ENCODE measurements at places on chromosomes 7 and 10.

DNA sequence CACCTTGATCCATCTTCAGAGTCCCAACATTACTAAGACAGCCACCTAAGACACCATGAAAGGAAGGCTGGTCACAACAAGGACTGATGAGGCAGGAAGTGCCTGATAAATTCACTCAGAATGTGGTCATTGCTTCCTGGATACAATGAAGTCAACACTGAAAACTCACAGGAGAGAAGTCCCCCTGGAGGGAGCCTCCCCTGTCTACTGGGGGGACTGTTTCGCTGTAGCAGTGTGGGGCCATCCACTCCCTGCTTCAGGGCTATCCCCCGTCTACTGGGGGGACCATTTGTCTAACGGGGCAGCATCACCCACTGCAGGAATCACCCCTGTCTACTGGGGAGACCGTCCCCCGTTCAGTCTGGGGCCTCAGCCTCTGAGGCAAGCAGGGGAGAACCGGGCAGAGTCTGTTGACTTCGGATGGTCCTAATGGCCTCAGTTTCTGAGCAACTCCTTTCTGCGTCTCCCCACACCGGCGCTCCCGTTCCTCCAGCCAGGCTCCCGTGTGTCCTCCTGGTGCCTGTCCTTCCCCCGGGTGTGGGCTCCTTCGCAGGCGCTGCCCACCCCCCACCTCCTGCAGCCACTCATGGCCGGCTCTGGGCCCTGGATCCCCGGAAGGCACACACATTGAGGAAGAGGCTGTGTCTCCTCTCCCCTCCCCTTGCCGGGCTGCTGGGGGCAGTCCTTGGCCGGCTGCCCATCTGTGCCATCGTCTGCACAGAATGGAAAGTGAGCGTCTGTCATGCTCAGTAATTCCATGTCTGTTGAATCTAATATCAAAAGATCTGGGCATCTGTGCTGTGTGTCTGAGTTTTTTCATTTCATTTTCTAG lies 59.9 kb upstream of the DNAJB6 start:
- no peak for DNase-seq

- DNase-seq = no peak
Observed at GRCh38 chr10:26574783-26575182, 122.7 kb upstream of the PDSS1 start.

GRCh38 chr10:97353945-97354344 lies 19.4 kb upstream of the FRAT2 start:
- no peak for DNase-seq

- no peak for DNase-seq
Observed at GRCh38 chr10:3867454-3868270, 82.7 kb upstream of the KLF6 start.

DNA sequence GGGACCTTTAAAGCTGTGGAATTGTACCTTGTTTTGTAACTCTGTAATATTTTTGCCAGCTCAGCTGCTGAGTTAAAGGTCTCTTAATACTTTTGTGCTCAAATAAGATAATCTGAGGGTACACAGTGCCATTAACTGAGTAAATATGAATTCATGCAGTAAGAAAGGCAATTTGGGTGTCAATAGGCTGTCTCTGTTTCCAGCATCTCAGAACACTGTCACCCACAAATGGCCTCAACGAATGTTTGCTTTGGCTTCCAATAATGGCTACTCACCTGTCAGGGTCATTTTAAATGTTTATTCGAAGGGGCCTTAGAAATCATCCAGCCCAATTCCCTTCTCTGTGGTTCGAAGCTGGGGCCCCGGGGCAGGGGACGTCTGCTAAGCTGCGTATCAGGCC lies 225.4 kb downstream of the ZMYND11 start:
- DNase-seq = no peak

GRCh38 chr7:150968056-150968733 lies 9.9 kb downstream of the KCNH2 start:
- no peak for DNase-seq

DNA sequence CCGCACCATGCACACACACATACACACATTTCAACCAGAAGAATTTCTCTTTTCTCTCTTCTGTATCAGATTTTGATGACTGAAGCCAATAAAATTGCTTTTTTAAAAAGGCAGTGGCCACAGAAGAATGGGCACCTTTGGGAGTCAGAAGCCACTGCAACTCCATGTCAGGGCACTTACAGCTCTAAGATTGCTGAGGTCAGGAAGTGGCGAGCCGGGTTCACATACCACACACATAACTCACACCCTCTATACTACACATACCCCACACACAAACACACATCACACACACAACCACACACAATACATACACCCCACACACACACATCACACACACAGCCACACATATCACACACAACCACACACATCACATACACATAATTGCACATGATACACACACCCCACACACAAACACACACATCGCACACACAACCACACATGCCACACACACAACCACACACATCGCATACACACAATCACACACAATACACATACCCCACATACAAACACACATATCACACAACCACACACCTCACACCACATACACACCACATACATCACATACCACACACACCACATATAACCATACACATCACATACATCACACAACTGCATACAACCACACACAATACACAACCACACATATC lies 31.2 kb downstream of the GPRIN2 start:
- DNase-seq = peak; percentile 5

DNA sequence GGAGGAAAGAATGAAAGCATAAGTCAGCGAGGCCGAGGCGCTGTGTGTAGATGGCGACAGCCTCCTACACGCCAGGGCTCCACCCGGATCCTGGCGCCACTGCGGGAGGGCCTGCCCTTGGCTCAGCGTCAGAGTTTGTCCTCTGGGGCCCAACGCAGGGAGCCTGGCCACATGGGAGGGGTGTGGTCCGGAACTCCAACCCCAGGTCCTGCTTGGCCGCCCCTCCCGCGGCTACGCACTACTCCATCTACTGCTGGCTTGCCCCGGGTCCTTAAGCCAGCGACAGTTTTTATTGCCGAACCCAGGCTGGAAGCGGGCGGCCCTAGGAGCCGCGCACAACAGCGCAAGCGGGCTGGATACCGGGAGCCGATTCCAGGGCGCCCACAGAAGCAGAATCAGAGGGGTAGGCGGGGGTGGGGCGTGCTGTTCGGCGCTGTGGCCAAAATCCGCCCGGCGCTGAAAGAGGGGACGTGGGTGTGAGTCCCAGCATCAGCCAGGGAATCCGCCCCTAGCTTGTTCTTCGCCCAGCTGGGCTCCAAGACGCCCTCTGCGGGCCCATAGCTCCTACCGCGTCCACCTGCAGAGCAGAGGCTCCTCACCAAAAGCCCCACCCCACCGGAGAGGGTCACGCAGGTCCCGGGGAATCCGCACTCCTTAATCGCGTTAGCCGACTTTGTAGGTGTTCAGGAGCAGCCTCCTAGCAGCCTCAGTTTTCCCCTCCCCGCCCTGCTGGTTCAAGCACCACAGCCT lies 4.5 kb downstream of the KAZALD1 start:
- DNase-seq = peak; percentile 59

- DNase-seq = no peak
Observed at GRCh38 chr7:121286742-121287734, 41.8 kb upstream of the WNT16 start.

DNA sequence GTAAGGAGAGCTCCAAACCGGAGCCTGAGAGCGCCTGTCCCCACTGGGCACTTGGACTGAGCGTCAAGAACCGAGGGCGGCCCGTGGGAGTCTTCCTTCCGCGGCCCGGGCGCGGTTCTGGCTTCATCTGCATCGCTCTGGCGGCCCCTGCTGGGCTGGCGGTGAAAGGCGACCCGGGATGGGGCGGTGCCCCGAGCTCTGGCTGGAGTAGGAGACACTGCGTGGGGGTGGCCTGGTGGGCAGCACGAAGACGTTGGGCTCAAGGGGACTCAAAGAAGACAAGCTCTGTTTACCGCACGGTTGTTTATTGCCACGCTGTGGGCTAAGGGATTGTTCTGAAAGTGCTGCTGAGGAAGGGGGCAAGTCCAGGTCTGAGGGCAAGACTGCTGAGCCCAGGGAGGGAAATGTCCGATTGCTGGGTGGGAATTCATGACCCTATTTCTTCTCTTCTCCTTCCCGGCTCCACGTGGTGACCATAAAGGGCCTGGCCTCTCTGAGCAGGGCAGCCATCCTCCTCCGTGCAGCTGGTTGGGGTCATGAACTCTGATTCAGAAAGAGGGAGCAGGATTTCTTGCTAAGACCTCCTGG lies 29.8 kb downstream of the PLAU start:
- DNase-seq = peak; percentile 89

- no peak for DNase-seq
Observed at GRCh38 chr7:64359543-64359942, 45.8 kb downstream of the ZNF736 start.

GRCh38 chr7:54860003-54860775 lies 101.2 kb upstream of the SEC61G start:
- DNase-seq = no peak

DNA sequence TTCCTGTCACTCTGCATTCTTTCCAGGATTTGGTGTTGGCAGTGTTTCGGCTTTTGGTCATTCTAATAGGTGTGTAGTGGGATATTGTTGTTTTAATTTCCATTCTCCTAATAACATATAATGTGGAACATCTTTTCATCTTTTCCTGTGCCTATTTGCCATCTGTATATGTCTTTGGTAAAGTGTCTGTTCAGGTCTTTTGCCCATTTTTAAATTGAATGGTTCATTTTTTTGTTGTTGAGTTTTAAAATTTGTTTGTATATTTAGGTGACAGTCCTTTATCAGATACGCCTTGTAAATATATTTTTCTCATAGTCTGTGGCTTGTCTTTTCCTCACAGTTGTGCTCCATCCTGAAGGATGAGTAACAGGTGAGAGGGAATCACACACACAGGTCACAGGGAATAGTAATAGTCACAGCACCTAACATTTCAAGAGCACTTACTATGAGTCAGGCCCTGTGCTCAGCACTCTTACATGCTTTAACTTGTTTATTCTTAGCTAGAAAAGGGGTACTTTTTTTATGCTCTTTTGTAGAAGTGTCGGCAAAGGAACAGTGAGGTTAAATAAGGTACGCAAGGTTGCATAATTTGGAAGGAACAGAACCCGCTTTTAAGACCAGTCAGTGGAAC lies 117.1 kb upstream of the GATA3 start:
- no peak for DNase-seq

DNA sequence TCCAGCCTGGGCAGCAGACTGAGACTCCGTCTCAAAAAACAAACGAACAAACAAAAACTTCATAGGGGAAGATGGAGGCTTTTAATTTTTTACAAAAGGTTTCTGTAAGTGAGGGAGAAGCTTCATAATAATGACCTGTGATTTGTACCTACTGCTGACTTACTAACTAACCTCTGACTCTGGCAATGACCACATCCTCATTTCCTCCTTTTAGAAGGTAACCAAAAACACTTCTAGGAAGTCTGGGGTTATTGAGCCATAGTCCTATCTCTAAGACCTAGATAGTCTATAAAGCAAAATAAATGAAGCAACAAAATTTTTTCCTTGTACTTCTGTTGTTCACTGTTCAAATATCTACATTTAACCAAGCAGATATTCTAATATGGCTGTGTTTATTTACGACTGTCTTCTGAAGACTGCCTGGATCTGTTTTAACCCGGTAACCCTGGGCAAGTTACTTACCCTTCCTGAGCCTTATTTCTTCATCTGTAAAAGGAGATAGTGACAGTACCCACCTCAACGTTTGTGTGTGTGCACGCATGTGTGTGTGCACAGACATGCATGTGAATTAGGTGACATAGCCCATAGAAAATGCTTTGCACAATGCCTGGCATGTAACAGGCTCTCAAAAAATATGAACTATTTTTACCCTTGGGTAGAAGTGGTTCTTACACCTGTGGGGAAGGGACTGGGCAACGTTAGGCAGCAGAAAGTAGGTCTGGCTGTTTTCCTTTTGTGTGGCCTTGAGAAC lies 30.8 kb upstream of the SMNDC1 start:
- no peak for DNase-seq

- DNase-seq = no peak
Observed at GRCh38 chr7:8070451-8071180, 102.0 kb downstream of the GLCCI1 start.

DNA sequence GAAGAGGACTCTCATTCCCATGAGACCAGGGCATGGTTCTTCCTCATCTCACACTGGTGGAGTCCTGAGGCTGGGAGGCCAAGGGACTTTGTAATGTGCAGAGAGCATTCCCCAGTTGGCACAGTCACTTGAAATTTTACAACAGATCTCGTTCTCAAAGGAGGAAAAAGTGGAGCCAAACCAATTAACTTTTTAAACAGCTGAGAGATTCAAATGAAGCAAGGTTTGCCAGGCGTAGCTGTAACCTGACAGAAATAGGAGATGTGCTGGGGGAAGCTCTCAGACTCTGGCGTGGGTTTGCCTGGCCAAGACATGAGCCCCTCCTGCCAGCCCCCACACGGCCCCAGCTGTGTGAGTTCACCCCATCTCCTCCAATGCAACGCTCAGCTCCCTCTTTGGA lies 12.0 kb upstream of the CPXM2 start:
- no peak for DNase-seq

GRCh38 chr10:61663466-61663865 lies 737 bp downstream of the CABCOCO1 start:
- DNase-seq = no peak

DNA sequence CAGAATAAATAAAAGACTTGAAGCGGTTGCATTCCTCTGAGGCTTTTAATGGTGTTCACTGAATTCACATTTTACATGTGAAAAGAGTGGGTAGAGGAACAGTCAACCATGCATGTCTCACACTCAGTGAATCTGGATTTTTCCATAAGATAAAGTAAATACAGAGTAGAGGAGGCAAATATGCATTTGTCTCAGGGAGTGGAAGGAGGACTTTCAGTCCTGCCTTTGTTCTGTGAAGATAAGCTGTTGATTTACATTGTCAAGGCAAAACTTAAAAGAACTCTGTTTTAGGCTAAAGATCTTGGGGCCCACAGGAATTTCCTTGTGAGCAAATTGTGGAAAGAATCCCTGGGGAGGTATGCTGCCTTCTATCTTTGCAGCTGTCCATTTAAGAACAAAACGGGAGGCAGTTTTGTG lies 825.3 kb upstream of the MBL2 start:
- no peak for DNase-seq

DNA sequence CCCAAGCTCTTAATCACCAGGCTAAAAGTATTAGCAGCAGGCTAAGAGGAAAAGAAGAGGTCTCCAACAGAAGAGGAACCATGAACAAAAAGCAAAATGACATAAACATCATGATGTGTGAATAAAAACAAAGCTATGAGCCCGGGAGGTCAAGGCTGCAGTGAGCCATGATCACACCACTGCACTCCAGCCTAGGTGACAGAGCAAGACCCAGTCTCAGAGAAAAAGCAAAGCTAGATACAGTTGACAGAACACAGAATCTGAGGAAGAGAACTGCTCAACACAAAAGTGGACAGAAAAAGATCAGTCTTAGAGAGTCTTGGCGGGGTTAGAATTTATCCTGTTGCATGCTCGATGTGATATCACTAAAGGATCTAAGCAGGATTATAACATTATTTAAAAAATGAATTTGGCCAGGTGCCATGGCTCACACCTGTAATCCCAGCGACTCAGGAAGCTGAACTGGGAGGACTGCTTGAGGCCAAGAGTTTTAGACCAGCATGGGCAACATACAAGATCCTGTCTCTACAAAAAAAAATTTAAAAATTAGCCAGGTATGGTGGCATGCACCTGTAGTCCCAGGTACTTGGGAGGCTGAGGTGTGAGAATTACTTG lies 37.5 kb downstream of the NT5C2 start:
- no peak for DNase-seq

GRCh38 chr7:151814400-151815009 lies 62.4 kb downstream of the PRKAG2 start:
- DNase-seq = peak; percentile 31

GRCh38 chr7:23894892-23895569 lies 185.0 kb downstream of the STK31 start:
- no peak for DNase-seq

All from WTC11 (cell line).